ENCODE measurements at places on chromosomes 6 and 20. TPM values are rescaled to one million over a fixed set of nuclear protein-coding genes. Genes with fewer than 3 reads are reported as not detected.

DNA sequence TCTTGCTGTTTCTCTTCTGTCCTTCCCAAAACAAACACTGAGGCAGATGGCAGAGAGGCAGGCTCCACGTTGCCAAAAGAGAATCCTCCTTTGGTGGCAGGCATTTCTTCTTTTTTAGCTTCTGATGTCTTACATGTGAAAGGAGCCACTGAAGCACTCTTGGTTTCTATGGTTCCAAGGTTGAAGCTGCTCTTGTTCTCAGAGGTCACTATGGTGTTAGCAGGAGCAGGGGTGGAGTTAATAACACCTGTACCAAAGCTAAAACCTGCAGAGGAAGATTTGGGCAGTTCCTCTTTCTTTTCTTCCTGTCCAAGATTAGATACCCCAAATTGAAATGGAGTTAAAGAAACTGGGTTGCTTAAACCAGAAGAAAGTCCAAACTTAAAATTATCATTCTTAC, 28.8 kb downstream of the FAM8A1 start:
- no peak for DNase-seq

- no peak for DNase-seq
Measured at GRCh38 chr6:12296255-12296573, 6.1 kb downstream of the EDN1 start.

- DNase-seq = peak; percentile 28
Measured at GRCh38 chr6:22326500-22326899, 29.7 kb upstream of the PRL start.

DNA sequence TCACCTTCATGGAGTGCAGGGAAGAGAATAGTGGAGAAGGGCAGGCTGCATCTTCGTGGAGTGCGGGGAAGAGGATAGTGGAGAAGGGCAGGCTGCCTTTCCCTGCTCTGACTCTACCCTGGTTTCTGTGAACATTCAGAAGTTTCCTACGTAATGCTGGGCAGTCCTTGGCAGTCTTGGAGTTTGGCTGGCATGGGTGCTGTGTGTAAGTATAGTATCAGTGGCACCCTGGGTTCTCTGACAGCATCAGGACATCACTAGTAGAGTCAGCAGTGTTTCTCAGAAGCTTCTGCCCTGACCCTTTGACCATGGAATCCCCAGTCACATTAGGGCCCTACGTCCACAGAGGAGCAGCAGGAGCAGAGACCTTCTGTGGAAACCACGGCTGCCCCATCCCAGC, 352.9 kb downstream of the NRN1 start:
- DNase-seq = no peak

DNA sequence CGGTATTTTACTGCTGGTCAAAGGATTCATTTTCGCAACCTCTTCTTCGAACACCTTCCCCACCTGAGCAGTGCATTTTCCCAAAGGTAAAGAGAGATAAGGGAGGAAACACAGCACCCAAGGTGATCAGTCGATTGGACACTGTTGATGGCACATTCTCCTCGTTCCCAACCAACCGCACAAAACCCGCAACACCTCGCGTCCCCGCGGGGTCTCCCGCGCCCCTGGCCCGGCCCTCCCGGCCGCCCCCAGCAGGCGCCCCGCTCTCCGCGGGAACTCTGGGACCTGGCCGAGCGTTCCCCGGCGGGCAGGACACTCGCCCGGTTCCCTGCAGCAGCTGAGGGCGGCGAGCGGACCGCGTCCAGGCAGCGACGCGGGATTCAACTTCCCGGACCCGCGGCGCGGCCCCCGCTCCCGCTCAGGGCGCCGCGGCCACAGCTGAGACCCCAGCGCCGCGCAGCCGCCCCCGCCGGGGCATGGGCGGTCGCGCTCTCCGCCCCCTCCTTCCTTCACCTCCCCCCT, 506 bp downstream of the RGS17 start:
- DNase-seq = peak; percentile 7

DNA sequence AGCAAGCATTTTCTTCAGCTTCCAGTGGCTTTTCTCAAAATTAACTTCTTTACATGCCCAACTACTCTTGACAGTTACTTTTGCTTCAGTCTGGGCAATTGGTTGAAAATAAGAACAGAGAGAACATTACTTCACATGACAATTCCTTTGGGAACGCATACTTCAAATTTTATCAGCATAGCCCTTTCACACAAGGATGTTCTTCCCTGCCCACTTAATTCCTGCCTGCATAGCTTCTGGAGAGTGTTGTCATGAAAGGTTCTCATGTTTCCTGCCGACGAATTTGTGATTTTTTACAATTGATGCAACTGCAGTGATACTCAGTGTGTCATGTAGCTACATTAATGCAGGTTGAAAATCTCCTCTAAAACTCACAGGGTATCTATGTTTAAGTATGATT, 22.0 kb upstream of the SNRNP48 start:
- DNase-seq = peak; percentile 29

- no peak for DNase-seq
Measured at GRCh38 chr20:20752712-20753111, 40.3 kb upstream of the RALGAPA2 start.

Gene PCK1
- total RNA-seq = 0.72 TPM

DNA sequence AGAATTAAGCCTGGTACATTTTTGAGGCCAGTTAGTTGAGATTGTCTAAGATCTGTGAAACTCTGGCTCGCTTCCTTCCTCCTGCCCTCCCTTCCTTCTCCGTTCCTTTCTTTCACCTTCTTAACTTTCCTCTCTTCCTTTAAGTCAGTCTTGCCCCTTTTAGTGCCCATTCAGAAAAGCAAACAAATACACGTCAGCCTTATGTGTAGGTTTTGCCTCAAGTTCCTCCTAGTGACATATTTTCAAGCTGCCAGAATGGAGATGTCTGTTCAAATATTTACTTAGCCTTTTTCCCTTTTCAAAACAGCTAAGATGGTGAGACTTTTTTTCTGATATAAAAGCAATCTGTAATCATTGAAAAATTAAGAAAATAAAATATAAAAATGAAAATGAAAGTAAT, 178.4 kb downstream of the FARS2 start:
- peak; percentile 9 for DNase-seq

GRCh38 chr6:86331265-86331840, 606.0 kb upstream of the HTR1E start:
- peak; percentile 0 for DNase-seq

DNA sequence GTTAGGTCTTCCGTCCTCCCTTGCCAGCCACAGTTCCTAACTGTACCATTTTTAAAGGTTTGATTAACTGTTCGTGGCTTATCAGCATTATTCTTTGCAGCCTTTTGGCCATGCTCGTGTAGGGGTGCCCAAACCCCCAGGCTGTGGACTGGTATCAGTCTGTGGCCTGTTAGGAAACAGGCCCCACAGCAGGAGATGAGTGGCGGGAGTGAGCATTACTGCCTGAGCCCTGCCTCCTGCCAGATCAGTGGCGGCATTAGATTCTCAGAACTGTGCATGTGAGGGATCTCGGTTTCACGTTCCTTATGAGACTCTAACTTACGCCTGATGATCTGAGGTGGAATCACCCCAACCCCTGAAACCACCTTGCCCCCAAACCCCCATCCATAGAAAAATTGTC, 79.3 kb downstream of the TBC1D7 start:
- no peak for DNase-seq

GRCh38 chr6:134029495-134030455, 22.6 kb downstream of the SLC2A12 start:
- no peak for DNase-seq

DNA sequence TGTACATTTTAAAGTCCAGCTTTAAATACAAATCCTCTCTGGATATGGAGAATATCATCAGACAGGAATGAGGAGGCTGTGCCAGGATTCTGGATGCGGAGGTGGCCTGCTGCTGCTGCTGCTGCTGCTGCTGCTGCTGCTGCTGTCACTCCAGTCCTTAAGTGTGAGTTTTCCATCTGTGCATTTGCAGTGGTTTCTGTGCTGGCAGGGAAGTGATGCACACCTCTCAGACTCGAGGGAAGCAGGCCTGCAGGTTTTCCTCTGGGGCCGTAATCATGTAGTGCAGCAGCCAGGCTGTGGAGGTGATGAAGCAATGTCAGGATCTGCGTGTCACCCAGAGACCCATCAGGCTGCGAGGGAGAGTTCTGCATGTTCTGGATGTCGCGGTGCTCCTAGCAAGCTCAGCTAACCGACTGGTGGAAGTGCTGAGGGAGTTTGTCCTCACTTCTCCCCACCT, 32.0 kb downstream of the CFAP61 start:
- DNase-seq = peak; percentile 85

DNA sequence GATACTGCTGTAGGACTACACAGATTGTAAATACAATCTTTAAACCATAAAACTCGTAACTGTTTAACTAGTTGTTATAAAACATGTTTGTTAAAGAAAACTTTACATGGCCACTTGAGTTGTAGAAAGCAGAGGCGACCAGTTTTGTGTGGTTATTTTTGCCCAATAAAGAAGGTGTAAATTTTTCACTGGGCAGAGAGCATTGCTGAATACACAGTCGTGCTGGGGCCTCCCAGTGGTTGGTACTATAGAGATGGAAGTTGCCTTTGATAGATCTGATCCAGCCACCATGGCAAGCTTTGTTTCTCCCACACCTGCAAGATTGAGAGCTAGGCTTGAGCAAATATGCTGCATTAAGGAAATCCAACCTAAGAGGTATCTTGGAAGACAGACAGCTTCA, 34.0 kb upstream of the YWHAB start:
- no peak for DNase-seq

Gene KCNQ2
- total RNA-seq = 2.6 TPM

DNA sequence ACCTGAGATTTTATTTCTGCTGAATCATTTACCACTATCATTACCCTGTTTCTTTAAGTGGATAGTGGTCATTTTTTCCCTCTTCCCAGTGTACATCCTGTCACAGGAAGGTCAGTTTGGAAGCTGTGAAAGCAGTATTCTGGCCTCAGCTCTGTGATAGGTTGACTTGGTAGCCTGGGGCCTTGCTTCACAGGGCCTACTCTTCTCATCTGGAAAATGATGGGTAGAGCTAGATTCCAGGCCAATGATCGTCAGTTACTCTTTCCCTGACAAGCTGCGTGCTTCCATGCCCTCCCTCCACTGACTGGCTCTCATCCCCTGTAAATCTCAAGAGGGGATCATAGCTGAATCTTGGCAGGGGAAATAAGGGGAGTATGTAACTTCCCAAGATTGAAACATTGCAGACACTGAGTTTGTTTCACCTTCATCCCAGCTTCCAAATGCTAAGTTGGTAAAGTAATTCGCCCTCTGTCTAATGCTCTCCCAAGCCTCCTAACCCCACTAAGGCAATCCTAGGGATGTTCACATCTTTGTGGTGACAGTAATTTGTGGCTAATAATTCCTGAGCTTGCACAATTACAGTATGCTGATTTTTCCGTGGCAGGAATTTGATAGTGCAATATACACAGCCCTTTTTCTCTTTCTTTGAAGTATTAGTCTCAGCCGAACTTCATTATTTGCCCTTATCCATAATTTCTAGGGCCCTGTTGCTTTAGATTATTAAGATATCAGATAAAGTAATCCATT, 51.2 kb downstream of the VAPB start:
- peak; percentile 57 for DNase-seq

DNA sequence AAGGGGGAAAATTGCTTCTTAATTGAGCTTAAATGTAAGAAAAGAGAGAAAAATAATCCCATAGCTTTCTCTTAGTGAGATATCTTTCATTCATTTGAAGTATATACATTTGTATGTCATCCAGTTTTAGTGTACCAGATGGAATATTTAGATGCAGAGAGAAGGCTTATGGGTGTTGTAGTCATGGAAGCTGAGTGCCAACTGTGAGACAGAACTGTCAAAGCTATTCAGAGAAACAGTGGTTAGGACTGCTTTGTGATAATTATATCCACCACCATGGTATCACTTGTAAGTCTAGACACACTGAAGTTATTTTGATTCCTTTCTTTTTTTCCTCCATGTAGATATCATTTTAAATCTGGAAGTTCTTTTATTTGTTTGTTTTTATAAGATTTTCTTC, 524.3 kb upstream of the EPHA7 start:
- DNase-seq = no peak

GRCh38 chr6:30787954-30788353, 43.6 kb upstream of the IER3 start:
- DNase-seq = no peak

- DNase-seq = no peak
Measured at GRCh38 chr20:54559890-54560289, 84.5 kb downstream of the DOK5 start.

Data from tongue (tissue), 3 donors.